ENCODE measurements at places on chromosomes 2 and 18. TPM values are rescaled to one million over a fixed set of nuclear protein-coding genes. Genes with fewer than 3 reads are reported as not detected.
A peak's percentile ranks its signal among the peaks of the same experiment; 100 is the strongest.

DNA sequence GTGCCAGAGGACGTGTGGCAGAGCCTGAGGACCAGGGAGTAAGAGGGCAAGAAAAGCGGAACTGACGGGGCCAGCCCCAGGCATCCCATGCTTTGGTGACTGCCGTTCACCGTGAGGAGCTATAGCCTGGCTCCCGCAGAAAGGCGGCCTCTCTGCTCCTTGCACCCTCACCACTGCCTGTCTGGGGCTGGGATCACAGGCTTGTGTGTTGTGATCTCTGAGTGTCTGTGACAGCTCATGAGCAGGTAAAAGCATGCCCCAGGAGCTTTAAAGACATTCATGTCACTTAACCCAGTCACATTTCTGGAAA lies 266.8 kb upstream of the RAB6C start:
- no peak for DNase-seq

- no peak for DNase-seq
Measured at GRCh38 chr2:223470602-223471001, 131.6 kb downstream of the SCG2 start.

DNA sequence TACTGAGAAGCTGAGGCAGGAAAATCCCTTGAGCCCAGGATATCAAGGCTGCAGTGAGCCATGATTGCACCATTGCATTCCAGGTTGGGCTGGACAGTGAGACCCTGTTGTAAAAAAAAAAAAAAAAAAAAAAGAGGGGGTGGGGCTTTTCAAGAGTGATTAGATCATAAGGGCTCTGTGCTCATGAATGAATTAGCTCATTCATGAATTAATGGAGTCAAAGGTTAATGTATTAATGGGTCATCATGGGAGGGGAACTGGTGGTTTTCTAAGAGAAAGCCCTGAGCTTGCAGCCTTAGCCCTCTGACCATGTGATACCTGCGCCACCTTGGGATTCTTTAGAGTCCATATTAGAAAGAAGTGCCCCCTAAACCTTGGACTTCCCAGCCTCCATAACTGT lies 4.5 kb downstream of the SLC19A3 start:
- DNase-seq: no peak

ABCG5 gene
- total RNA-seq: not detected

DNA sequence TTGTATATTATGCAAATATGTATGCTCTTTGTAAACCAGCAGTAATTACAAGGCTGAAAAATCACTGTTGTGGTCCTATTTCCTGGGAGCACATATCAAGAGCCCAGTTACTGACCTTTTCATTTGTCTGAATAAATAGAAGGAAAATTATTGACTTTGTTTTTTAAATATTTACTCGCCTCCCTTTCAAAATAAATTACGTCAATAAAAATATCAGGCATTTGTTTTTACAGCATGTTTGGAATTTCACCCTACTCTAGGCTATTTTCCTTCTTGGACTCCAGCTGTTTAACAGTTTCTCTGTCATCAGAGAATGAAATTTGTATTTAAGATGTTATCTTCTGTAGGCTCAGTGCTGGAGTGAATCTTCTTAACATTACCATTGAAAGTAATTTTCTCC lies 59.9 kb upstream of the LRATD1 start:
- no peak for DNase-seq

ALK gene
- not detected for total RNA-seq

DNA sequence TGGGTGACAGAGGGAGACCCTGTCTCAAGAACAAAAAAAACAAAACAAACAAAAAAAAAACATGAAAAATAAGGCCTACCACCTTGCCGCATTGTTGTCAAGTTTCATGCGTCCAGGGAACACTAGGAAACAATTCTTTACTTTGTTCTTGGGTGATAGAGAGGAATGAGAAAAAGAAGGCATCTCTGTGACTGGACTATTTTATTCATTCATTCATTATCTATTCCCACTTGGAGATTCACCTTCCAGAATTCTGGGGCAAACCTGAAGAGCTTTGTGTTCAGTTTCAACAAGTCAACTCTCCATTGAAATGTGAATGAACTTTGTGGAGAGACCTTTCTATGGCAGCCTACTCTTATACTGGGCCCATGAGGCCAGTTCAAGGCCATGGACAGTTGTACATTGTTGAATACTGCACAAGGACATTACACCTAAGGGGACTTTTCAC lies 88.5 kb upstream of the NDUFV2 start:
- DNase-seq: no peak

- DNase-seq: no peak
Measured at GRCh38 chr2:195656161-195656858, 716 bp upstream of the SLC39A10 start.

DNA sequence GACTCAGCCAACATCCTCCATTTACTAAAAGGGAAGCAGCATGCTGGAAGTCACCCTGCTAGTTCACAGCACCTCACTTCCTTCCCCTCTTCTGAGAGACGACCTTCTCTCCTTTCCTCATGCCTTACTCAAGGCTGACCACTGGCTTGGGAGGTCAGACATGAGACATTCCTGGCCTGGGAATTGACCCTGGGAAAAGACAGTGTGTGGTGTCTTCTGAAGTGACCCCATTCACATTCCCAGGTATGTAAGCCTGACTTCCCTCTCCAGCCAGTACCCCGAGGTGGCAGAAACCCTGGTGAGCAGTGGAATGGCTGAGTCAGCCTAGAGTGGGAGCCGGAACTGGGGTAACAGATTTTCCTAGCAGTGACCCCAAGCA lies 92.4 kb downstream of the PLB1 start:
- DNase-seq: no peak

ASXL3 gene
- 4.3 TPM for total RNA-seq

SPP2 gene
- not detected for total RNA-seq

GRCh38 chr2:37784071-37784758 lies 112.8 kb upstream of the CDC42EP3 start:
- no peak for DNase-seq

GRCh38 chr2:196598846-196599245 lies 40.7 kb upstream of the CCDC150 start:
- no peak for DNase-seq

IL1B gene
- 0.37 TPM for total RNA-seq

MYOM1 gene
- 724 TPM for total RNA-seq

- no peak for DNase-seq
Measured at GRCh38 chr2:16653799-16654198, 11.8 kb downstream of the CYRIA start.

DNA sequence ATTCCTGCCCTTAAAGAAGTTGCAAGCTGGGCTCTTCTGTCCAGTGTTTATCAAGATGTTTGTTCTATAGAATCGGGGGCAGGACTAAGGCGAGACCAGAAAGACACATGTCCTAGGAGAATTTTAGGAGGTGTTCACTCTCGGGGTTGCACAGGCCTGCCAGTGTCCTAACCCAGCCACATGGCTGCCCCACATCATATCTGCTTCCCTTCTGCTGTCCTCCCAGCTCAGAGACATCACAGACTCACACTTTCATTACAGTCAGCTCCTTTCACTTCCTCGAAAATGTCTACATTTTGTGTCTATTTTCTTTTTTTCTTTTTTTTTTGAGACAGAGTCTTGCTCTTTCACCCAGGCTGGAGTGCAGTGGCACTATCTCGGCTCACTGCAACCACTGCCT lies 10.7 kb upstream of the MRO start:
- DNase-seq: no peak

DNA sequence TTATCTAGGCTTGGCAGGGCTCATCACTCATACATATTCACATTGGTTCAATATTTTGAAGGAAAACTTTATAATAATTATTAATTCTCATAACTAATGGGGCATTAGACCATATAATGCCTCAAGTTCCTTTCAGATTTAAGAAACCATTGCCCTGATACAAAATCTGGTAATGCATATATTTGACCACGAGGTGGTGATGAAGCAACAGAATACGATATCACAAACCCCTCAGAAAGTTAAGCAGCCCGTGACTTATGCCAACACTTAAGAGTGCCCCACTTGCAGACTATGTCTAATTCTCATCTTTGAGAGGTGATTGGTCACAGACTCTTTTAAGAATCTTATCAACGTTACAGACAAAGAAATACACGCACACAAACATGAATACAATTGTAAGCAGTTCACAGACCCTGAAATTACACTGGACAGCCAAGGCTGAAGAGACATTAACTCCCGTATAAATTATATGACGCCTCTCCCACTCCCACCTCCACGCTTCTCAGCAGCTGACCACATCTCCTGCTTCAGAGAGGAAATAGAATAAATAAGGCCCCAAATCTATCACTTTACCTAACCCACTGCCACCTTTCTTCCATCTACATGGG lies 20.7 kb upstream of the DNAH6 start:
- no peak for DNase-seq

- no peak for DNase-seq
Measured at GRCh38 chr2:24511894-24512293, 20.8 kb downstream of the NCOA1 start.

GRCh38 chr2:186099826-186100225 lies 361.2 kb downstream of the FSIP2 start:
- no peak for DNase-seq

LRPPRC gene
- 98.6 TPM for total RNA-seq

GAL3ST2 gene
- not detected for total RNA-seq

DNA sequence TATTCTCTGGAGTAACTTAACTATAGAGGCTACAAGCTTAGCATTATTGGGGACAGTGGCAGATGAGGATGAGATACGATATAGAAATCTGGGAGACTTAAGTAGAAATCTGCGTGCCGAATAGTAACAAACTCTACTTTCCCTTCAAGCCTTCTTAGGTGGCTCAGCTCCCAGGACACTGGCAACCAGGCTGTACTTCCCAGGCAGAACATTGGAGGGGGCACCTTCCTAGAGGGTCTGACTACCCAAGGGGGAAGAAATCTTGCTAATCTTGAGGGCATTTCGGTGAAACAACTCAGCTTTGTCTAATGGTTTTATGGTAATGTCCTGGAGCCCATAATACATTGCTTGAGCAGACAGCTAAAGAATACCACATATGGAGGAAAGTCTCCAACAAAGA lies 126.2 kb upstream of the DTNA start:
- DNase-seq: no peak

SERPINB4 gene
- not detected for total RNA-seq

GRCh38 chr2:65161551-65162100 lies 31.7 kb upstream of the RAB1A start:
- DNase-seq: no peak

GRCh38 chr2:6443061-6443823 lies 422.5 kb downstream of the CMPK2 start:
- DNase-seq: no peak

DNA sequence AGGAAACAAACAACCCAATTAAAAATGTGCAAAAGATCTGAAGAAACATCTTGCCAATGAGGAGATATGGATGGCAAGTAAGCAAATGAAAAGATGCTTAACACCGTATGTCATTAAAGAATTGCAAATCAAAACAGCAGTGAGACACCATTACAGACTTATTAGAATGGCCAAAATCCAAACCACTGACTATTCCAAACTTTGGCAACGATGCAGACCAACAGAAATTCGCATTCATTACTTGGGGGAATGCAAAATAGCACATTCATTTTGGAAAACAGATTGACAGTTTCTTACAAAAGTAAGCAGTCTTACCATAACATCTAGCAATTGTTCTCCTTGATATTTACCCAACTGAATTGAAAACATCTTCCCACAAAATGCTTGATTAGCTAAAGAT lies 1118.7 kb downstream of the SUCLG1 start:
- DNase-seq: no peak

- no peak for DNase-seq
Measured at GRCh38 chr2:105875241-105875640, 130.5 kb downstream of the NCK2 start.

RGPD3 gene
- not detected for total RNA-seq

DPYSL5 gene
- not detected for total RNA-seq

FBLN7 gene
- total RNA-seq: 0.32 TPM

PTH2R gene
- not detected for total RNA-seq

GRB14 gene
- total RNA-seq: 27.8 TPM

DNA sequence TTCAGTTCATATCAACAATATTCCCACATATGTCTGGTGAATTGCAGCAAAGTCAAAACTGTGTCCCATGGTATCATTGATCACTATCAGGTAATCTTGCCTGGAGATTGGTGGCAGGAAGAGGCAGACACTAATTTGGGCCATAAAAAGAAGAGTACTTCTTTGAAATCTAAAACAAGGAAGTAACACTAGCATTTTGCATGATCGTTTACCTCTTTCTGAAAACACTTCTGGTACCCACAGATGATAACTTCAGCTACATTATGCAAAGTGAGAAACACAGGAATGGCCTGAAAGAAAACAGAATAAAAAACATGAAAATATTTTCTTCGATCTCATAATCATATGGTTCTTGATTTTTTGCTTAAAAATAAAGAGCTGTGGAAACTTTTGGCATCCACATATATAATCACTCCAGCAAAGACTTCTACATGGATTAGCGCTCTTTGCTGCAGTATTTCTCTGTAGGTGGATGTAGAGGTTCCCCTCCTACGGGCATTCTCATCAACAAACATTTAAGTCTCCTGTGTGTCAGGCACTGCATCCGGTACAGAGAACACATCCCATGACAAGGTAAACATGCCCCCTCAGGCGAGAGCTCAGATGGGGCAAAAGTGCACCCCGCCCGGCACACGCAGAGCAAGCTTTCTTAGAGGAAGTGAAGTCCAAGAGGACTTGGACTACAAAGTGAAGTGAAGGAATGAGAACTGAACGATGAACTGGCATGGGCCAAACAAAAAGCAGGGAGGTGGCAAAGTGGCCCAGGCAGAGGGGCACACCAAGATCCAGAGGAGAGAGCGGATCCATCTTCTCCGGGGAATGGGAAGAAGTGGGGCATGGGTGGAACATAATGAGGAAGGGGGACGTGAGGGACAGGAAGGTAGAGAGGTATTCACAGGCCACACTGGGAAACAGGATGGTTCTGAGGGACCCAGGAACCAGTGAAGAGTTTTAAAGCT lies 68.0 kb upstream of the RIOK3 start:
- DNase-seq: no peak

LRP1B gene
- total RNA-seq: 0.02 TPM

SNX17 gene
- 61.2 TPM for total RNA-seq

DSEL gene
- total RNA-seq: 2.2 TPM

CACNB4 gene
- total RNA-seq: 0.32 TPM

EPAS1 gene
- 212 TPM for total RNA-seq

DNA sequence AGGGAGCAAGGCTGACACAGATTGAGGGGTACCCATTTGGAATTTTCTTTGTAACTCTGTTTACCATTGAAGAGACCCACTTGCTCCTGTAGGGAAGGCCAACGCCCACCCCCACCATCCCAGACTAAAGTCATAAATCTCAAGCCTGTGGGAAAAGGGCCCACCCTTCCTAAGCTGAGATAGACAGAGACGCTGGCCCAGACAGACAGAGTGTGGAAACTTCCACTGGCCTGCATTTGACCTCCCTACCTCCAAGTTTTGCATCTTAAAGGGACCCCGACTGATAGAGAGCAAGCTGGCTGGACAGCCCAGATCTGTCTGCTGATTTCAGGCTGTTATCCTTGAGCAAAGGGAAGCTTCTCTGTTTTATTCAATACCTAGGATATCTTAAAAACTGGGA lies 48.2 kb upstream of the SLC14A2 start:
- peak; percentile 50 for DNase-seq

UNC80 gene
- not detected for total RNA-seq

DNA sequence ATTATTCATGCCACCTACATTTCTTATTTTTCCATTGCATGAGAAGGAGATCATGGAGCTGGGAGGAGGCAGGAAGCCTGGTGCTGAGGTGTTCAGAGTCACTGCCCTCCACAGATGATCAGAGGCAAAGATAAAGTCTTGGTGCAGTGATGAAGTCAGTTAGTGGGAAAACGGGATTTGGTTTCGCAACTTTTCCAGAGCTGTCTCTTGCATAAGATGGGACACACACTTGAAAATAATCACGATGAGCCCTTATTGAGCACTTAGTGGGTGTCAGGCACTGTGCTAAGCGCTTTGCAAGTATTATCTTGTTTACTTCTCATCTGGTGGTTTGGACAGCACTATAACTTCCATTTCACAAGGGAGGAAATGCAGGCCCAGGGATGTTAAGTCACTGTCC lies 222.1 kb upstream of the SMAD2 start:
- DNase-seq: no peak
